ENCODE measurements at places on chromosomes 11 and 22. TPM values are rescaled to one million over a fixed set of nuclear protein-coding genes. Genes with fewer than 3 reads are reported as not detected.

VPS51 gene
- total RNA-seq = 97.1 TPM

PRAME gene
- not detected for total RNA-seq

BATF2 gene
- not detected for total RNA-seq

SPDYC gene
- not detected for total RNA-seq

SLC25A18 gene
- not detected for total RNA-seq

FAM83F gene
- 0.26 TPM for total RNA-seq

OR8G5 gene
- not detected for total RNA-seq

MAJIN gene
- total RNA-seq = 0.21 TPM

TMEM123 gene
- 175 TPM for total RNA-seq

TTC28 gene
- 0.59 TPM for total RNA-seq

SERPING1 gene
- 0.43 TPM for total RNA-seq

VWCE gene
- total RNA-seq = 1.4 TPM

INPPL1 gene
- total RNA-seq = 98.9 TPM

MAP6 gene
- 0.05 TPM for total RNA-seq

ZNF280A gene
- total RNA-seq = not detected

GGA1 gene
- total RNA-seq = 61.1 TPM
